ENCODE measurements at places on chromosomes 7 and 10.
A peak's percentile ranks its signal among the peaks of the same experiment; 100 is the strongest.

- DNase-seq, result no peak
Observed at GRCh38 chr10:96902731-96903358, 70.7 kb downstream of the LCOR start.

GRCh38 chr7:17307558-17307957, 9.1 kb downstream of the AHR start:
- no peak for DNase-seq

DNA sequence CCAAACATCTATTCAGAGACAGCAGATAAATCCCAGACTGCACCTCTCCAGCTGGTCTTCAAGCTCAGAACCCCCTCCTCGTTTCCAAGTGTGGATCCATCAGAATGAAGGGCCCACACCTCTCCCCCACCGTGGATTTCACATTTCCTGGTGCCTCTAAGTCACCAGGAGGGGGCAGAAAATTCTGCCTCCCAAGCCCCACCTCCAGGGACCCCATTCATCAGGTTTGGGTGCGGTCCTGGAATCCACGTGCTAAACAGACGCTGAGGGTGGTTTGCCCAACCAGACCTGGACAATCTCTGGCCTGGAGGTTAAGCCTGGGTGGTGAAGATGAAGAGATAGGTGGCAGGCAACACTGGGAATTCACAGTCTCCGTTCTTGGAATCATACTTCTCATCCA, 92.4 kb downstream of the WDR11 start:
- no peak for DNase-seq

GRCh38 chr7:42611289-42611928, 300.5 kb downstream of the C7orf25 start:
- no peak for DNase-seq

GRCh38 chr10:46530249-46531186, 25.9 kb downstream of the GPRIN2 start:
- no peak for DNase-seq

GRCh38 chr10:111098679-111099437, 22.0 kb downstream of the ADRA2A start:
- no peak for DNase-seq

GRCh38 chr7:159114981-159115380, 29.7 kb downstream of the VIPR2 start:
- DNase-seq, result no peak

DNA sequence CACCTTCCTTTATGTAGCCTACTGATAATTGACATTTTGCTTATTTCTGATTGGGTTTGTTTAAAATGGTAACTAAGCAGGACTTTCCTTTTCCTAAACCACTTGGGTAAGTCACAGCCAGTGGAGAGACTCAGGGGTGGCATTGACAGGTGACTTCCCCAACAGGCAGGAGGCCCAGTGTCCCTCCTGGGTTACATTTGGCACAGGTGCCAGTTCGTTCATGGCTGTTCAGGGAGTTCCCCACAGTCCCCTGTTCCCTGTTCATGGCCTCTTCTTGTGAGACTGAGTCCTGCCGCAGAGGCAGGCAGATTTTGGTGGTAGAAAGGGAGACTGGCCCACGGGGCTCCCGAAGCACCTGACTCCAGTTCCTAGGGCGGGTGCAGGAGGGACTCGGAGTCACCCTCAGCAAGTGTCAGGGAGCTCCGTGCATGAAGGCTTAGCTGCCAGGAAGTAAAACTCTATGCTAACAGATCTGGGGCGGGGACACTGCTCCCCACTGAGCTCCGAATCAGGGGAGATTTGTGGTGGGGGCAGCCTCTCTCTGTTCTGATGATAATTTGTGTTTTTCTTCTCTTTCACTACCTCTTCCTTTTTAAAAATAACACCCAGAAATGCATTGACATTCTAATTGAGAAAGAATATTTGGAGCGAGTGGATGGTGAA, 84.1 kb downstream of the EZH2 start:
- DNase-seq, result no peak

GRCh38 chr10:122093076-122093475, 104.1 kb downstream of the TACC2 start:
- DNase-seq, result no peak

DNA sequence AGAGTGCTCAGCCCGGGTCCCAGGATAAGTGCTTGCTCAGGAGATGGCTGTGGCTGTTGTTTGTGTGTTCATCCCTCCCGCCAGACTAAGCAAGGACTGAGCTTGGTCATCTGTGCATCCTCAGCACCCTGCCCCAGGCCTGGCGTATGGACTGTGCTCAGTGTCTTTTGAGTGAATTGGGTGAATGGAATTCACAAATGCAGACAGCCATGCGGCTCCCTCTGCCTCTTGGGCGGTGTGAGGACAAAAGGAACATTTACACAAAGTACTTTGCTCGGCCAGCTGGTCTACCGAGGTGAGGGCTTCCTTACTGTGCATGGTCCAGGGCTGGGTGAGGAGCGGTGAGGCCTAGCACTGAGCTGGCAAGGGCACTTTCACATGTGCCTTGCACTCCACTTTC, 120.2 kb downstream of the CDH23 start:
- DNase-seq, result no peak

DNA sequence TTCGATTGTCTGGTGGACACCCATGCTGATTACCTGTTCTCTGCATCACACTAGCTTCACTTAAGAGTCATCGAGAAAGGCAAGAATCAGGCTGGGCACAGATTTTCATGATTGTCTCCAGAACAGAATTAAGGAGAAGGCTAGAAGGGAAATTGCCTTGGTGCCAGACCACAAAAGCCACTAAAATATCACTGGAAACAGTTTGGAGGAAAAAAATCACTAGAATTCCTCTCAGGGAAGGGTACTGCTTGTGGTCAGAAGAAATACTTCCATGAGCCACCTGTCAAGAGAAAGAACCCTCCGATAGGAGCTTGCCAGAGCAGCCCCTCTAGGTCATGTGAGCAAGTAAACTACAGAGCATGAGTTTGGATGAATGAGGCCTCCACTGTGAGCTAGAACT, 269.3 kb upstream of the TEX47 start:
- no peak for DNase-seq

- no peak for DNase-seq
Observed at GRCh38 chr7:125253452-125254190, 324.0 kb upstream of the POT1 start.

- peak; percentile 34 for DNase-seq
Observed at GRCh38 chr10:29804025-29804852, 169.5 kb upstream of the SVIL start.

DNA sequence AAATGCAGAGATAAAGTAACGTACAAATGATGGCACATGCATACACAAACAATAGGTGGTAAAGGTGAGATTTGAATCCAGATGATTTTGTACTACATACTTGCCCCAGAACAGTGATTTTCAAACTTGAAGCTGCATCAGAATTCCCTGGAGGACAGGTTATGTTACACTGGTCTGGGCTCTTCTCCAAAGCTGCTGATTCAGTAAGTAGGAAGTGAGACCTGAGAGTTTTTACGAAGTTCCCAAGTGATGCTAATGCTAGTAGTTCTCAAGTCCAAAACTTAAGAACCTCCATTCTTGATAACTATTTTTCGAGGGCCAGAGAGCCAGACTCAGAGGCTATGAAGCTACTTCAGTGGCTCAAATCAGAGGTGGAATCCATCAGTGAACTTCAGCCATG, 159.0 kb upstream of the POM121L12 start:
- DNase-seq, result no peak

- no peak for DNase-seq
Observed at GRCh38 chr7:69696054-69696591, 97.8 kb downstream of the AUTS2 start.

GRCh38 chr7:1727812-1728570, 57.9 kb downstream of the ELFN1 start:
- DNase-seq, result no peak

- DNase-seq, result no peak
Observed at GRCh38 chr10:125979976-125980375, 83.6 kb downstream of the FANK1 start.

- no peak for DNase-seq
Observed at GRCh38 chr7:80779456-80779855, 139.4 kb downstream of the SEMA3C start.

- DNase-seq, result no peak
Observed at GRCh38 chr7:55250313-55250712, 114.8 kb upstream of the LANCL2 start.

DNA sequence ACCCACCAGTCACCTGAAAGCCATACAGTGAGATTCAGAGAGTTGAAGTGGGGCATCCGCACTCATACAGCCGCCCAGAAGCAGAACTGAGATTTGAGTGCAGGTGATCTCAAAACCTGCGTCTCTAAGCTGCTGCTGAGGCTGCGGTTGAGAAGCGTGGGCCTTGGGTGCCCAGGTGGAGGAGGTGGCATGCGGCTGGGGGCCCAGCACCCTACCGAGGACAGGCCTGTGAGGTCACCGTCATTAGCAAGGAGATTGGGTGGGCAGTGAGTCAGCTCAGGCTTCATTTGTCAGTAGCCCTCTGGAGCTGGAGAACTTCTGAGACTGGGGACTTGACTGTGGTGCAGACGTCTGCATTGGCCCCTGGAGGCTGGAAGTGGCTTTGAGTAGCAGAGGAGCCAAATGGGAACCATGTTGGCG, 29.8 kb downstream of the ZMIZ1 start:
- DNase-seq, result no peak
